PC-3 (cell line): ENCODE measurements at places on chromosomes 7 and 10. TPM values are rescaled to one million over a fixed set of nuclear protein-coding genes. Genes with fewer than 3 reads are reported as not detected.
A peak's percentile ranks its signal among the peaks of the same experiment; 100 is the strongest.

The SPDYE11 gene
- not detected in 2 replicates for total RNA-seq

GRCh38 chr10:115093776-115094408 lies 727 bp downstream of the ATRNL1 start:
- H3K4me3 ChIP-seq: peak overlapping the region; percentile 53
- DNase-seq: no peak
- H3K27ac ChIP-seq: no peak overlapping the region
- H3K27me3 ChIP-seq: peaks cover 69% of the 10 kb centered on the region

GRCh38 chr10:117373823-117374505 lies 1.3 kb downstream of the PDZD8 start:
- H3K27me3 ChIP-seq: no peaks in the 10 kb centered on the region
- peaks cover 15% of the 10 kb centered on the region for H3K4me1 ChIP-seq
- H3K36me3 ChIP-seq: no peaks in the 10 kb centered on the region
- peak; percentile 25 for DNase-seq
- peak overlapping the region; percentile 6; the same call in 1 of the 2 replicates for H3K27ac ChIP-seq

The BLNK gene
- total RNA-seq: not detected in 2 replicates

The TNRC18 gene
- total RNA-seq: 26.8 and 57.8 TPM in 2 replicates

The PRPS1L1 gene
- not detected in 2 replicates for total RNA-seq
